HFFc6 (cell line): ENCODE measurements at places on chromosomes 4 and X. TPM values are rescaled to one million over a fixed set of nuclear protein-coding genes. Genes with fewer than 3 reads are reported as not detected.

DNA sequence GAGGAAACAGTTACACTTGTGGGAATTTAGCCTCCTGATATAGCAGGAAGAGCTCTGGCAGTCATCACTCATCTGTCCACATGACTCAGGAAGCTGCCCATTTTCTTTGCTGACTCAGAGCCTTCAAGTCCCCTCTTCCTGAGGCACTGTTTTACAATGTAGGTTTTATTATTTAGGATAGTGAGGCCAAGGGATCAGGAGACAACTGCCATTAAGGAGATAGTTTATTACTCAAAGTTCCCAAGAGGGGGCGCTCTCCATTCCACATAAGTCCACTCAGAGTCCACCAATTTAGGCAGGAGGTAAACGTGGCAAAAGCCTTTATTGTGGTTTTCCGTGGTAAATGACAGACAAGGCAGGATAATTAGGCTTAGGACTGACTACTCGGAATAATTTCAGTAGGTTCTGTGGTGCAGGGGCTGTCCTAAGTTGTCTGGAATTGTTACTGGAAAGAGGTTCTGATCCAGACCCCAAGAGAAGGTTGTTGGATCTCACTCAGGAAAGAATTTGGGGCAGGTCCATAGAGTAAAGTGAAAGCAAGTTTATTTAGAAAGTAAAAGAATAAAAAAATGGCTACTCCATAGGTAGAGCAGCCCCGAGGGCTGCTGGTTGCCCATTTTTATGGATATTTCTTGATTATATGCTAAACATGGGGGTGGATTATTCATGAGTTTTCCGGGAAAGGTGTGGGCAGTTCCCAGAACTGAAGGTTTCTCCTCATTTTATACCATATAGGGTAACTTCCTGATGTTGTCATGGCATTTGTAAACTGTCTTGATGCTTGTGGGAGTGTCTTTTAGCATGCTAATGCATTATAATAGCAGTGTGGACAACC is 96.0 kb upstream of the RAB40AL start:
- peaks cover 15% of the 10 kb centered on the region for H3K4me1 ChIP-seq
- peak overlapping the region; percentile 61 for H3K27ac ChIP-seq
- no peaks in the 10 kb centered on the region for H3K36me3 ChIP-seq
- no peak for DNase-seq
- no peak overlapping the region for H3K4me3 ChIP-seq
- H3K27me3 ChIP-seq = no peaks in the 10 kb centered on the region; the same call in 1 of the 2 replicates

DNA sequence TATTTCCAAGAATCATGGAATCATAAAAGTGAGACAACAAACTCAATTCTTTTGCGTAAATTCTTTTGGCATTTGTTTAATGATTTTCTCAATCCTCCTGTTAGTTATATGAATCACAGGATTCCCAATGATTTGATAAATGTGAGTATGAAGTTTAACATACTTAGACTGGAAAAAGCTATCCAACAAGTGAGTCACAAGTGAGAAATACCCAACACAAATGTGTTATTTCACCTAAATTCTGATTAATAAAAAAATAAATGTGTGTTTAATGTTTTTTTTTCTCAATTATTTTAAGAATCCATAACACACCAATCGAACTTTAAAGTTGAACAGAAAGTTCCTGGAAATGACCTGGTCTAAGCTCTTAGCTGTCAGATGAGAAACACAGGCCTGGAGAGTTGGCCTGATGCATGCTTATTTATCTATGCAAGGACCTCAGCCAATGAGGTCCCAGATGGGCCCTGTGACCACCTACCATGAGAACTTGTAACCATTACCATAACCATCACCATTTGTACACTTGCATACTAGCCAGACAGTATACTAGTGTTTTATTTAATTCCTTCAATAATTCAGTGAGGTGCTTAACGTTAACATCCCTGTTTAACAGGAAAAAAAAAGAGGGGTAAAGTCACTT is 386.7 kb downstream of the SPRY1 start:
- no peak for DNase-seq
- H3K27me3 ChIP-seq = no peaks in the 10 kb centered on the region
- no peak overlapping the region; the same call in 1 of the 2 replicates for H3K4me3 ChIP-seq

DNA sequence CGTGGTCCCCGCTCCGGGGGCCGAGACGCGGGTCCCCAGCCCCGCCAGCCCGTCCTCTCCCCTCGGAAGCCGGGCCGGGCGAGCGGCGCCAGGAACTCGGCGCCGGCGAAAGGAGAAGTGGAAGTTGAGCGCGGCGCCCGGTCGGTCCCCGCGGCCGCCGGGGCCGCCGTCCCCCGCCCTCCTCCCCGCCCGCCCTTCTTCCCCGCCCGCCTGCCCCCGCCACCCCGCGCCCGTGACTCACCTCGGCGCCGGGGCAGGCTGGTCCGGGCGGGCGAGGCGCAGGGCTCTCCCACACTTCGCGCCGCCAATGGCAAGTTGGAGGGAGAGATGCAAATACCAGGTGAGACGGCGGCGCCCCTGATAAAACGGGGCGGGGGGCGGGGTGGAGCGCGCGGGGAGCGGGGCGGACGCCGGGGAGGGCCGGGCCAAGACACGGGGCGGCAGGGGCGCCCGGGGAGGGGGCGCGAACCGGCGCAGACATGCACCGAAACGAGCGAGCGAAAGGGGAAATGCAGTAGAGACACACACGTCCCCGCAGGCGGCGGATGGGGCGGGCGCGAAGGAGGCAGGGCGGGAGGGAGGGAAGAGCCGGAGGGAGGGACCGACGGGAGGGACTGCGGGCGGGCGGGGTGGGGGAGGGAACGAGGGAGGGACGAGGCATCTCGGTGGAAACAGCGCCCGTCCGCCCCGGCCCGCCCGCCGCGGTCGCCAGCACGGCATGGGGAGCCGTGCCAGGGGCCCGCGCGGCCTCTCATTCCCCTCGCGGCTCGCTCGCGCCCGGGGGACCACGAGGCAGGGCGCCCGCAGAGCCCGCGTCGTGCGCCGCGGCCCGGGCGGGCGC is at the start of gene ELF4:
Gene ELF4, minus strand, starts transcription at position 119 of the 841 bp plus-strand sequence. CDS start 29,167 bp downstream, outside the sequence.
- peaks cover 54% of the 10 kb centered on the region for H3K4me1 ChIP-seq
- peak within 1 kb of the TSS; percentile 92 for H3K4me3 ChIP-seq
- H3K27me3 ChIP-seq = no peaks in the 10 kb centered on the region
- peak; percentile 28 for DNase-seq

GRCh38 chr4:178595500-178596138 is 1153.4 kb upstream of the AGA start:
- DNase-seq = no peak
- no peak overlapping the region for H3K27ac ChIP-seq
- no peak overlapping the region for H3K4me3 ChIP-seq

- no peaks in the 10 kb centered on the region for H3K36me3 ChIP-seq
- no peaks in the 10 kb centered on the region for H3K4me1 ChIP-seq
Measured at GRCh38 chr4:155640751-155641150, 25.9 kb upstream of the GUCY1A1 start.

USP17L25 gene
- not detected in 3 replicates for total RNA-seq

PGAM4 gene
- 0.65 TPM in 1 of 3 replicates, not detected in the others for total RNA-seq

PLXNA3 gene
- total RNA-seq = 76.2 to 84.9 TPM (median 77.6 TPM) in 3 replicates
